ENCODE measurements at places on chromosomes 3 and 15.

DNA sequence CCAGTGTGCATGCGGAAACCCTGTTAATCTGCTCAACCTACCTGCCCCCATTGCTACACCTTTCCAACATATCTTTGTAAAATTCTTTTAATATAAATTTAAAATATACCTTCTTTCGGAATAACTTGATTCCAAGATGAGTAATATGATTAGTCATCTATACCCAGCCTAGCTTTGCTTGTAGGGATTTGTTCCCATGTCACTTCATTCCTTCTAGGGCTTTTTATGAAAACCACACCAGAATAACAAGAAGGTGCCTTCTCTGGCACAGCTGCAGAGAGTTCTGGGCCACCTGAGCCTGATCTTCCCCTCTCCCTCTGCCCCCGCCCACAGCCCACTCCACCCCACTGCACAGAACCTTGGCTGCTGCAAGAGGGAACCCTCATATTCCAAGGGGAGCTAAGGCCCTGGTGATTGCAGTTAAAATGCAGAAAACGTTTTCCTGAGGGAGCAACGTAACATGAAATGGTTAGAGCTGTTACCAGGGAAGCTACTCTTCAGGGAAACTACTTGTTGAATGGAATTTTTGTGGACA, 38.6 kb upstream of the HACD2 start:
- peak; percentile 28 for DNase-seq

DNA sequence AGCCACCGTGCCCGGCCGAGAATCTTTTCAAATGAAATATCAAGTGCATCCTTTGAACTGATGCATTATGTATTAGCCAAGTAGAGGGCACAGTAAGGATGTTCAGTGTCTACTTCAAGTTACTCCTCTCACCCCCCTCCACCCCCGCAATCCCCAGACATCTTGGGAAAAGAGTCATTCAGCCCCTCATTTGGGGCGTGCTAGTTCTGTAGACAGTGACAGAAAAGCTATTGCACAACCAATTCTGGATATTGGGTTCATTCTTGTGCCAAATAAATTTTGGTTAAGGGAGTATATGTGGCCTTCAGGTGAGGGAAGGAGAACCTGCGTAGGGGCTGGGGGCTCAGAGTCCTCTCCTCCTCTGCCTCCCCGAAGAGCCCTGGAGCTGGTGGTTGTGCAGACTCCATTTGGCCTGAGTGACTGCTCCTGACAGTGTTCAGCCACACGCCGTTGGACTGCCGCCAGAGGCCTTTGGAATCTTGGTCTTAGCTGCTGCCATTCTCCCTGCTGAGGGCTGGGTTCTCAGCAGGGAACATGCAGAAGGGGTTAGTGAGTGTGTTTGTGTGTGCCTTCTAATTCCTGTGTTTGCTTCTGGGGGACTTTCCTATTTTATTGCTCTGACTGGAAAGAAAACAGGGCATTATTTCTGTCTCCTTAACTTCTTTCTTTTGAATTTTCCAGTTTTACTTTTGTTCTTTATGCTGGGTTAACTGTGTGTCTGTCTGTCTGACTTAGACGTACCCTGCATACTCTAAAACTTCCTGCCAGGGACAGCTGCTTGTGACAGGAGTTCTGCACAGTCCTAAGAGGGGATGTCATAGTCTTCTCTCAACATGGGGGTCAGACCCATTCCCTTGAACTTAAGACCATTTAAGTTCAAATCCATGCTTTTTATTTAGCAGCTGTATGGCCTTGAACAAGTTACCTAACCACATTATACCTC, 21.0 kb downstream of the RARB start:
- DNase-seq: no peak

DNA sequence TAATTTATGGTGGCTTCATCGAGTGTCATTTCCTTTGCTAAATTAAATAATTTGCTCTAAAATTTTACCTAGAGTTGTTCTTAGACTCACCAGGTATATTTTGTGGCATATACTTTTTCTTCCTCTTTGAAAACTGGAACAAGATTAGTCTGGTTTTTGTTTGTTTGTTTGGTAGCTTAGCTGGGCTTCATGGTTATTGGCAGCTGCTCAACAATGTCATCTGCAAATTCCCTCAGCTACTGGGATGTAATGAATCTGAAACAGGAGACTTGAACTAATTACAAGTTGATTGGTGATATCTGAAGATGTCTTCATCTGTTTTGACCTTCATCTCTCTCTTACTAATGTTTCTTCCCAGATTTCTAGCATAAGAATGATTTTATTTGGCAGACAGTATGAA, 270.5 kb upstream of the P2RY1 start:
- DNase-seq: no peak

GRCh38 chr3:156727519-156728205, 53.3 kb downstream of the TIPARP start:
- no peak for DNase-seq

DNA sequence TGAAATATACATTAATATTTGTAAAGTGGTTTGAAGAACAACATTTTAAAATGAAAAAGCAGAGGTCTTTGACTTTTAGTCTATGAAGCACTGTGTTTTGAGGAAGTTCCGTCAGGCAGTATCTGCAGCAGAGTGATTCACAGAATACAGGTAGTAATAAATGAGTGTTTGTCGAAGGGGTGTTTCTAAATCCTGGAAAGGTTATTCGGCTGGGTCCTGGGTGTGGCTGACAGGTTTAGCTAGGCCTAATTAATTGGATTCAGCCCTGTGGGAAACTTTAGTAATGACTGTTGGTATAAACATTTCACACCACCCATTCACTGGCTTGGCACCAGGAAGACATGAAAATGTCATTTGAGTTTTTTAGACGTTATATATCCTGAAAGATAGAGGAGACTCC, 51.3 kb downstream of the TIPARP start:
- no peak for DNase-seq

GRCh38 chr3:58203541-58203940, 7.2 kb downstream of the DNASE1L3 start:
- DNase-seq: no peak

DNA sequence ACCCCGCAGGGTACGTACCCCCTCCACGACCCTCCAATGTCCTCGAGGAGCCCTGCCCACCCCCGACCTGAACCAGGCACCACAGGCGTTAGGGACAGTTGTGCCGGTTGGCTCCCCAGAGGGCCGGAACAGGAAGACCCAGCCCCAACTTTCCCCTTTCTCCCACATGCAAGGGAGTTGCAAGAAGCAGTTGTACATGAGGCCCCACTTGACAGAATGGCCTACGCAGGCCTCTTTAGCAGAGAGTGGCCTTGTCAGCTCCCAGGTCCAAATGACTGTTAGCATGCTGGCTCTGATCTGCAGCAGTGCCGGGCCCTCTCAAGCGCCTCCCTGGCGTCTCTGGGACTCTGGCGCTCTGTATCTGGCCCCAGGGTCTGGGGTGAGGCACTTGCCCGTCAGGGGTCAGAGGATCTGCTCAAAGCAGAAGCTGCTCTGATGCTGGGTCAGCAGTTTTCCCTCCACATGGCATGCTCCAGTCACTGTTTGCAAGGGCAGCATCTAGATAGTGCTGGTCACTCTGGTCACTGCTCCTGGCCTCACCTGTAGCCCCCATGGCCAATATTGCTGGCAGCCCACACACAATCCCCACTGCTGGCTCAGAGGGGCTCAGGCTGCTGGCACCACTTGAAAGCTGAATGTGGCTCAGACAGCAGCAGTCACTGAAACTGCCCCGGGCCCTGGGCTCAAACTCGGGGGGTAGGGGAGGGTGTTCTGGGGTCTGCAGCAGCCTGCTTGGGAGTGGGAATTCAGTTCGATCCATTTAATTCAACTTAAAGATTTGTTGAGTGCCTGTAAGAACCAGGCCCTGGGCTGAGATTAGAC, 254.5 kb downstream of the FAM43A start:
- DNase-seq: no peak

DNA sequence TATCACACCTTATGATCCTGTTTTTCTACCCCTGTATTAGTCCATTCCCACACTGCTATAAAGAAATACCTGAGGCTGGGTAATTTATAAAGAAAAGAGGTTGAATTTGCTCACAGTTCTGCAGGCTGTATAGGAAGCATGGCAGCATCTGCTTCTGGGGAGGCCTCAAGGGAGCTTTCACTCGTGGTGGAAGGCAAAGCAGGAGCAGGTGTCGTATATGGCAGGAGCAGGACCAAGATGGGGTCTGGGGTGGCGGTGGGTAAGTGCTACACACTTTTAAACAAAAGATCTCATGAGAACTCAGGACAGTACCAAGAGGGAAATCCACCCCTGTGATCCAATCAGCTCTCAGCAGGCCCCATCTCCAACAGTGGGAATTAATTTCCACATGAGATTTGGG, 15.4 kb upstream of the SCAP start:
- DNase-seq: no peak

GRCh38 chr3:10378742-10379141, 57.8 kb upstream of the SEC13 start:
- DNase-seq: no peak

DNA sequence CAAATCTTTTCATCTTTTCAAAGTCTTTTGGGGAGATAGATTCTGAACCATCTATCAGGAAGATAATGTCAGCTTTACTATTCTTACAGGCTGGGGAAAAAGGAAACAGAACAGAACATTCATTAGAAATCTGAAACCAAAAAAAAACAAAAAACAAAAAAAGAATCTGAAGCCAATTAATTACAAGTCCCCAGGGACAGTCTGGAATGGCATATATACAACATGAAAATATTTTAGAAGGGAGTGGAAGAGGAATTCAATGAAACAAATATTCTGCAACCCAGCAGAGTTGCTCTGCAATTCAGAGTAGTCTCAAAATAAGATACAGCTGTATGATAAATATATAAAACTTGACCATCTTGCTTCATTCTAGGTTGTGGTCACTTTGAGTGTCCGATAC, 41.7 kb upstream of the CAPN7 start:
- DNase-seq: no peak

- no peak for DNase-seq
Measured at GRCh38 chr3:40581166-40581565, 56.4 kb downstream of the ZNF621 start.

DNA sequence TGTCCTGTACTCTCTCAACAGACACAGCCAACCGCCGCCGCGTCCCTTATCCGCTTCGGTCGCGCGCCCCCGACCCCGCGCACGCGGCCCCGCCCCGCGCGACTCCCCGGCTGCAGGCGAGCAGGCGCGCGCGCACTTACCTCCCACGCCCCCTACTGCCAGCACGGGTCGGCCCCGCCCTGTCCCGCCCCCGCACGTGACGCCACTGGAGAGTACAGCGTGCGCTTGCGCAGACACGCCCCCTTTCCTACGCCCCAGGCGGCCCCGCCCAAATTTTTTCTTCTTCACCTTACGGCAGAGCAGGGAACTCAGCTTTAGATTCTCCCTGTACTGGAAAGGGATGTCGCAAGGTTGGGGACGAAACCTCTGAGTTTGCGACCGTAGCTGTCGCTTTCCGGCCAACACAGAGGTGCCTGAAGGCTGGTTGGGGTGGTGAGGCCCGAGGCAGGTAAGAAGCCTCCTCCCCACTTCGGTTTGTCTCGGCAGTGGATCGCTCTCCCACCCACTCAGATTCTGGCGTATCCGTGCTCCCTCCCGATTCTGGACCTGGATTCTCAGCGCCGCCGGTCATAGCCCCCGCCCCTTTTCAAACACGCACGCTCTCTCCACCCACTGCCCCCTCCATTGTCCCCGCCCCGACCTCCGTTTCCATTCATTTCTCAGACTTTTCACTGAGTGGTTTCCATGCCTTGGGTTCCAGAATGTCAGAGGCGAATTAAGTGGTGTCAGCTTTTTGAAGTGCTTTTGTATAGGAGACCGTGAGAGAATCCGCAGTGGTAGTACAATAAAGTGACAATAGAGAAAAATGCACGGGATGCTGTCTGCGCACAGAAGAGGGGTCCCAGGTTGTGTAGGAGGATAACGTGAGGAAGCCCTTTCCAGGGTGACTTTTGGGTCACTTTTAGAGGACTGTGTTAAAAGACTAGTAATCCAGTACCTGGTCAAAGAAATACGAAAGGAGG, at the start of the genes MYO9A and SENP8:
Gene MYO9A (minus strand): TSS at position 134 of the 962 bp plus-strand sequence. CDS start 71,587 bp downstream, outside the sequence.
Gene SENP8 (plus strand): TSS at position 387 of the 962 bp plus-strand sequence. CDS start 21,221 bp downstream, outside the sequence.
- DNase-seq: peak; percentile 98

- no peak for DNase-seq
Measured at GRCh38 chr15:62653122-62653521, 389.4 kb upstream of the TPM1 start.

GRCh38 chr15:63076714-63077046, 34.1 kb downstream of the TPM1 start:
- no peak for DNase-seq

- DNase-seq: no peak
Measured at GRCh38 chr3:52824037-52824436, 6.4 kb downstream of the ITIH4 start.

- DNase-seq: no peak
Measured at GRCh38 chr15:78080088-78080460, 2.6 kb upstream of the TBC1D2B start.

DNA sequence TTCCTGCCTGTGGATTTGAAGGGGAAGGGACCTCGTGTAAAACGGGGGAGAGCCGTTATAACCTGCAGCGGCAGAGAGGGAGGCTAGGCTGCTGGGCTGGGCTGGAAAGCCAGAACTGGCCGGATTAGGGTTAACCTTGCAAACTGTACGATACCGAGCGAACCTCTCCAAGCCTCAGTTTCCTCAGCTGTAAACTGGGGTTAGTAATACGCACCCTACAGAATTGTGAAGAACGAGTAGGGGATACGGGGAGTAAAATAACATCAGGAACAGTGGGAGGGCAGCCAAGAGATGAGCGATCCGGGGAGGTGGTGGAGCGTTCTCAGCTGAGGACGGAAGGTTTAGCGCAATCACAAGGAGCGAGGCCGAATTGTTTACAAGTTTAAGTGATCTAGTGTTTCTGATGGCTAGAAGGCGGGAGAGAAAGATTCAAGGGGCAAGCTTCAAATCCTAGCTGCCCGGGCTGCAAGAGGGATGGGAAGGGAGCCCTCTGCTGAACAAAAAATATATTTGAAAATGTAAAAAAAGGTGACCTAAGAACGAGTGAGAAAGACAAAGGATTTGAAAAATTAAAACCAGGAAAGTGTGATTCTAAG, 768 bp upstream of the SEMA5B start:
- peak; percentile 84 for DNase-seq

GRCh38 chr15:65329984-65330735, 25.7 kb downstream of the RNU5B-1 start:
- no peak for DNase-seq

DNA sequence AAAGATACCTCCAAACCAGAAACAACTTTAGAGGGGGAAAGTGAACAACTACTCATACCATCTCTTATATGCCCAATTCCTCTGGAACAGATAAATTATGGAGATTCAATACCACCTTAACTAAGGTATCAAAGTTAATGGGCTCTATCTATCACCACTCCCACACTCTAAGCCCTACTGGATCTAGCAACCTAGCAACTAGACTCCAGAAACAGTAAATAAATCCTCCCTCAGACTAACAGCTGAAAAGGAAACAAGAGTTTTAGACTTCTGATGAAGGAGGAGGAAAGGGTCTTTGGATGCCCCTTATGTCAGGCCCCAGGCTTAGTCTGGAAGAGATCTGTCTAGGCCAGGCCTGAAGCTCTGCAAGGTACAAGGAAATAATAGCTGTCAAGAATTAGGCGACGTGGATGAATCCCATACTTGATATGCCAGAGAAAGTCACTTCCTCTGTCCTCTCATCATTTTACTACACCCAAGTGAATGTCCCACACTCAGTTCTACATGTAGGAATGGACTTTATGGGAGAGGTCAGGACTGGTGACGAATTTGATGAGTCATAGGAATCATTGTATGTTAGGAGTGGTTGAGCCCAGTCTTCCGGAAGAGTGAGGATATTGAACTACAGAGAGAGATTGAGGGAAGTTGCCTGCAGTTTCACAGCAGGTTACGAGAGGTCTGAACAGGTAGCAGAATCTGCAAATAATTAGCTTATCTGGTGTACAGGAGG, 113.8 kb downstream of the AKAP13 start:
- DNase-seq: peak; percentile 92

GRCh38 chr3:177742273-177742672, 545.0 kb upstream of the TBL1XR1 start:
- DNase-seq: no peak

- DNase-seq: no peak
Measured at GRCh38 chr15:73442968-73443367, at the start of gene REC114. Gene REC114, plus strand, starts transcription at chr15:73443164. Its CDS starts 22 bp downstream, at chr15:73443186.
